ENCODE measurements at places on chromosomes 5 and 9.

GRCh38 chr5:150488519-150489359, 19.2 kb upstream of the NDST1 start:
- peaks cover 6% of the 10 kb centered on the region for H3K4me1 ChIP-seq
- no peak overlapping the region for H3K27ac ChIP-seq
- no peak for DNase-seq
- H3K27me3 ChIP-seq, result peaks cover 14% of the 10 kb centered on the region

- H3K4me1 ChIP-seq, result no peaks in the 10 kb centered on the region
- no peak overlapping the region for H3K4me3 ChIP-seq
- no peaks in the 10 kb centered on the region for H3K36me3 ChIP-seq
- no peak overlapping the region for H3K27ac ChIP-seq
- DNase-seq, result no peak
Measured at GRCh38 chr5:53884844-53885243, 324.4 kb downstream of the NDUFS4 start.

DNA sequence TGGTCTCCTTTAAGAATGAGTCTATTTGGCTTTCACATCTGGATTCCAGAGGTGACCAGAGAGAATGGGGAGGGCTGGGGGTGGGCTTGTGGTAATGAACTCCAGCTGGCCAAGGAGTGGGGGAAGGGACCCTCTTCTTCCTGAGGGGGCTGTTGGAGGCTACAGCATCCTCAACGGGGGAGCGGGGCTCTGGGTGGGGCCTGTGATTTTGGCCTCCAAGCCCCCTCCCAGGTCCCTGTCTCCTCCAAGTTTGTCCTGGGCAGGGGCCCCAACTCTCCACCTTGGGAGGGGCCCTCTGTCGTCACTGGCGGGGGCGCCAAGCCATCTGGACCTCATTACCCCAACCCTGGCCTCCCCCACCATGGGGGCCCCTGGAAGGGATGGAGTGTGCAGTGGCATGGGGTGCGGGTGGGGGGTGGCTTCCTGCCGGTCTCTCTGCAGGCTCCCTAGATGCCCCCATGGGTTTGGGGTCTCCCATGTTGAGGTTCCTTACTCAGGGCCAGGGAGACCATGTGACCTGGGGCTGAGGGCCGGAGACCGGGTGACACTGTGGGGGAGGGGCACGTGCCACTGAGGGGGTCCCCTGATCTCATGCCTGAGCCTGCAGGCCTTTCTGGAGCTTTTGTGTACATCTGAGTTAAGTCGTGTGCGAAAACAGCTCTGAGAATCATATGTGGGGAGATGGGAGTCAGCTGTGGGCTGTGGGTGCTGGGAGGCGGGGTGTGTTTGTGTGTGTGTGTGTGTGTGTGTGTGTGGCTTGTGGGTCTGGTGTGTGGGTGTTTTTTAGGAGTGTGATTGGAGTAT, 32.4 kb downstream of the GOLGA2 start:
- H3K27ac ChIP-seq, result no peak overlapping the region
- no peak overlapping the region for H3K4me3 ChIP-seq
- H3K4me1 ChIP-seq, result no peaks in the 10 kb centered on the region
- DNase-seq, result no peak

DNA sequence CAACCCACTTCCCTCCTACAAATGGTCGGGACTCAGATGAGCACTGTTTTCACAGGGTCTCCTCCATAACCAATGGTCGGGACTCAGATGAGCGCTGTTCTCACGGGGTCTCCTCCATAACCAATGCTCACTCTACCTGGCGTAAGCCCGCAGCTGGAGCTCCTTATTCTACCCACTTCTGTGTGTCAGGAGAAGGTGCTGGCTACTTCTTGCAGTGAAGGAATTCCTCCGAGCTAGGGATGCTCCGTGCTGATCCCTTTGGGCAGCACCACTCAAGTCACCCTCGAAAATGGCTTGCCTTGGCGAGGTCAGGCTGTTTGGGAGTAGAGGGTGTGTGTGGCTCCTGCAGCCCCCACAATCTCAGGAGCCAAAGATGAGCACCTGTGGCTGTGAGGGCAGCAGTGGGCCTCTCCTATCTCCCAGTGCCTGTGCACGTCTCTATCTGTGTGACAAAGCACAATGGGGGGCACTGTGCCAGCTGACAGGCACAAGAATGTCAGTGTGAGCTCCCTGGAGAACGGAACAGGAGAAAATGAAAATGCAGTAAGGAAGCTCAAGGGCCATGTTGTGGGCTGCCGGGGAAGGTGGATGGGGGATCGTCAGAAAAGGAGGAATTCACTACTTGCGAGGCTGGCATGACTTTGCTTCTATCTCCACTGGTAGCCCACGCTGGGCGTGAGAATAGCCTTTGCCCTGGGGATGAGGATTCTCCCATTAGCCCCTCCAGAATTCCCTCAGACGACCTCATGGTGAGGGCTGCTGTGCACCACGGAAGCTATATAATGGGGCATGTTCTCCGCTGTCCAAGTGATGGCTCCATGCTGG, 3.9 kb upstream of the BTNL9 start:
- H3K36me3 ChIP-seq, result no peaks in the 10 kb centered on the region
- no peak for DNase-seq
- H3K4me3 ChIP-seq, result no peak overlapping the region
- H3K27me3 ChIP-seq, result no peaks in the 10 kb centered on the region
- no peak overlapping the region for H3K27ac ChIP-seq
